Activated CD8-positive, alpha-beta memory T cell treated with anti-CD3 and anti-CD28 coated beads for 48 hours (primary cell): ENCODE measurements at places on chromosomes 7 and 10.
A peak's percentile ranks its signal among the peaks of the same experiment; 100 is the strongest.

GRCh38 chr10:30026080-30026479, 33.3 kb downstream of the JCAD start:
- DNase-seq: no peak

DNA sequence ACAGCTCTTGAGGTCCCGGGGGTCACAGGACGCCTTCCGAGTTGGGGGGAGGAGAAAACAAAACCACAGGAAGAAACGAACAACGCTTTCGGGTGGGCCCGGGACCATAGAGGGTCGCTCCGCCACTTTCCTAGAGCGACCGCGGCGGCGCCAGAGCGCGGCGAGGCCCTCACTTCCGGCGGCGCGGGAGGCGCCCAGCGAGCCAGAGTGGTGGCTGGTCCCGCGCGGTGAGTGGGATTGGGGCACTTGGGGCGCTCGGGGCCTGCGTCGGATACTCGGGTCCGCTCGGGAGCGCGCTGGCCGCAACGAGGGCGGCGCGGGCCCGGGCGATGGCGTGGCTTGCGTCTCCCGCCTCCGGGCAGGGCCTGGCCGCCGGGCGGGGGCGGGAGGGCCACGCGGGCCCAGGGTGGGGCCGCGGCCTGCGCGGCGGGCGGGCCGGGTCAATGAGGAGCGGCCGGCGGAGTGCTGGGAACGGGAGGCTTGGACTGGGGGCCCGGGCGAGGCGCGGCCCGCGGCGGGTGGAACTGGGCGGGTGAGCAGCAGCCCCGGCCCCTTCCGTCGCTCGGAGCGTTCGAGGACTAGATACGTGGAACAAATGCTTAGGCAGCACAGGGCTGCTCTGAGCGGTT, at the start of gene ZNF22:
Gene ZNF22, plus strand, starts transcription at position 172 of the 629 bp plus-strand sequence. CDS start 2,446 bp downstream, outside the sequence.
- DNase-seq: peak; percentile 54

- DNase-seq: no peak
Observed at GRCh38 chr7:40704172-40704571, 569.4 kb downstream of the SUGCT start.

DNA sequence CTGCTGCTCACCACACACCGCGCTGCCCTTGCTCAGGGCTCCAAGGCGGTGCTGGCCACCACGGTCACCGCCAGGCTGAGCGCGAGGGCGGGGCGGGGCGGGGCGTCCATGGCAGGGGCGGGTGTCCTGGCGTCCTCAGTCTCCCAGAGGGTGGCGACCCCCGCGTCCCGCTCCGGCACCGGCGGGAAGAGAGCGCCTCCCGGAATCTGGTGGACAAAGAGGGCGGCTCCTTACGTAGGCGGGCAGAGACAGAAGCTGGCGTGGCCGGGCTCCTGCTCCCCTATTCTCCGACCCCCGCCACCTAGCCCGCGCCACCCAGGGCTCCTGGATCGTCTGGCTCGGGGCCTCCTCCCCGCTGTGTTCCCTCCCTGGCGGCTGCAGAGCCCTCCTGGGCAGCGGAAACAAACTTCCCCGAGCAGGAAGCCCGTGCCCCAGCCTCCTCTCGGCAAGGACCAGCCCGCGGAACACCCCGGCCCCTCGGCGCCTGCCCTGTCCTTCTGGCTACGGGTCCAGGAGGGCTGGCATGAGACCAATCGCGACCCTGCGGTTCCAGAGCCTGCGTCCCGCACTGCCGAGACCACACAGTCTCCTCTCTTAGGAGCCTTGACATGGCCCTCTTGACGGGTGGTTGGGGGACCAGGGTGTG, 133.8 kb upstream of the ZNF92 start:
- no peak for DNase-seq

- no peak for DNase-seq
Observed at GRCh38 chr7:147611431-147611830, 979.1 kb upstream of the C7orf33 start.

DNA sequence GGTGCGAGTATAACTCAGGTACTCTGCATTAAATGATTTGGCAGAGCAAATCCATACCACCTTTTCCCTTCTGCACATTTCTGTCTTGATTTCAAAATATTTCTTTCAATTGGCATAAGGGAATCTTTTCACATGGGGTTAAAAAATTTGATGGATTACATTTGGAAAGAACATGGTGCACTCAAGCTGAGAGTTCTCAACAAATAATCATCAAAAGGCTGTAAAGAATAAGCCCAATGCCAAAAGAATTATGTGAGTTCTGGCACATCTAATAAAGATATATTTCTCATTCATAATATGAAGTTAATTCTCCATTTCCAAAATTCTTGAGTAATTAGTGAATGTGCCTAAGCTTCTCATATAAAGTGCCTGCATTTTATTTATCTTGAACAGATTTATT, 223.1 kb downstream of the GPR37 start:
- no peak for DNase-seq
